ENCODE measurements at places on chromosomes 11 and 22.

DNA sequence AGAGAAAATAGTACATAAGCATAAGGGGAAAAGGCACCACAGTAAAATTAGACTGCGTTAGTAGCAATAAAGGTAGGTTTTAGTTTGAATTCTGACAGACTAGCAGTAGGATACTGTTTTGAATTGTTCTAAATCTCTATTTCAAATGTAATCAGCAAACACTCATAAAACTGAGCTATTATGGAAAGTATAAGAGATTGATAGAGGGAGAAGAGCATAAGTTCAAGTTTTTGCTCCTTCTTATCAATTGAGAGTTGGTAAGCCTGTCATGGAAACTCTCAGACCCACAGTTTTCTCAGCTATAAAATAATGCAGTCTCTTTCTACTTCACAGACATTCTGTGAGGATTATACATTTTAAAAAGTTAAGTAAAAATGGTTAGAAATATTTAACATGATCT lies 840.2 kb upstream of the CNTN5 start:
- DNase-seq: no peak

DNA sequence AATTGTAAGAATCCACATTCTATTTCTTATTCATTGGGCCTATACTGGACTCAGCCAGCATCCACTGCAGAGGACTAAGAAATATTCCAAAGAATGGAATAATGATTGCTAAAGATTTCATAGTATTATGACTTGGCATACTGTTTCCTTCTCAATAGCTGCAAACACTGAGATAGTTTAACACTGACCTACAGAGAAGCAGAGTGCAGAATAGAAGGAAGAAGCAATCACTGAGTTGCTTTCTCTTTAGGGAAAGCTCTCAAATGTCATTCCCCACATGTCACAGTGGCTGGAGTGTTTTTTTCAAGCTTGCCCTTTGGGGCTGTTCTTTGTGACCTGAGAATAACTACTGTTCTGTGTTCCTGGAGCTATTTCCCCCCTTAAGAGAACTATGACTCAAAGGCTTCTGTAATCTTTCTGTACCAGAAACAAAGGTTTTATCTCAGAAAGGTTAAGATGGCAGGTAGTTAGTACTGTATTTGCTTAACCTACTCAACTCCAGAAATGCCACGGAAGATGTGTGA lies 243.6 kb upstream of the LUZP2 start:
- no peak for DNase-seq

DNA sequence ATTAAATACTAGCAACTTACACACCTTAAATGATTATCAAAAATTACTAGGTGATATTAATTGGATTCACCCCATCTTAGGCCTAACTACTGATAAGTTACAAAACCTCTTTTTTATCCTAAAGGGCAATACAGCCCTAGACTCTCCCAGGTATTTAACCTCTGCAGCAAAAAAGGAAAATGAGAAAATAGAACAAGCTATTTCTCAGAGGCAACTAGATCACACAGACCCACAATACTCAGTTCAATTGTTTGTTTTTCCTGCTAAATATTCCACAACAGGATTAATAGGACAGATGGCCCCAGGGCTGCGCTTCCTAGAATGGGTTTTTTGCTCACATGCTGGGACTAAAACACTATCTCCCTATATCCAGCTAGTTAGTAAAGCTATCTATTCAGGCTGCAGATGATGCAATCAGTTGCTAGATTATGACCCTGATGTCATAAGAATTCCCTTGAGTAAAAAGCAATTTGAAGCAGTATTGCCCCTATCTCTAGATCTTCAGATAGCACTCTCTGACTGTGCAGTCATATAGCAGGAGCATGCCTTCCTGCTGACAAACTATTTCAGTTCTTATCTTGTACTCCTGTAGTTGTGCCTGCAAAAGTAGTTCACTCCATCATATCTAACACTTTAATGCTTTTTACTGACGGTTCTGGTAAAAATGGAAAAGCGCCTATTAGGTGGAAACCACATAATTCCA lies 1595.5 kb upstream of the TENM4 start:
- DNase-seq: no peak

DNA sequence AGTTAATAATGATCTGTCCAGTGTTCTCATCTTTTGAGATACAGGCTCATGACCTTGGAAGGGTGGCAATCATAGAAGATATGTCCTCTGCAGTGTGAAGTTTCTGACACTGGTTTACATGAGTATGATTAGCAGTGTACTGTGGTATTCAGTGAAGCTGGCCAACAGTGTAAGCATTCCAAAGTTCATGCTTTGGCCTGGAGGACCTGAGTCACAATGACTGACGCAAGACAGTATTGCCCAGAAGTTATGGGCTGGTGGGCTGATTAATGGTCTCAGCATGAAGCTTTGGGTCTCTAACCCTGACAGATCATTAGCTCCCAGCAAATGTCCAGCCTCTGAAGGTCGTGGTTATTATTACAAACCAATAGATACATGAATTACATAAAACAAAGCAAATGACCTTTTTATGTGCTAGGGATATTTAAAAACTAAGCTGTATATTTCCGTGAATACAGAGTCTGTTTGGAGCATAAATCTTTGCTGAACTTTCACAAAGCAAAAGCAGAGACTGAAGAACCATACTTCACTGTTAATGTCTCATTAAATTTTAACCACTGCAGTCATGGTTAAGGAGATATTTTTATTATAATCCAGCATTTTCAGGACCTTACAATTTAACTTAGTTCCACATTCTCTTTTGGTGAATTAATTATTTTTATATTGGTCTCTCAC lies 28.3 kb upstream of the USP47 start:
- DNase-seq: no peak

- DNase-seq: no peak
These were observed 3.4 kb upstream of the IGLL5 start for GRCh38 chr22:22884010-22884887.

- DNase-seq: no peak
These were observed 41.7 kb downstream of the NARS2 start for GRCh38 chr11:78532991-78533390.

DNA sequence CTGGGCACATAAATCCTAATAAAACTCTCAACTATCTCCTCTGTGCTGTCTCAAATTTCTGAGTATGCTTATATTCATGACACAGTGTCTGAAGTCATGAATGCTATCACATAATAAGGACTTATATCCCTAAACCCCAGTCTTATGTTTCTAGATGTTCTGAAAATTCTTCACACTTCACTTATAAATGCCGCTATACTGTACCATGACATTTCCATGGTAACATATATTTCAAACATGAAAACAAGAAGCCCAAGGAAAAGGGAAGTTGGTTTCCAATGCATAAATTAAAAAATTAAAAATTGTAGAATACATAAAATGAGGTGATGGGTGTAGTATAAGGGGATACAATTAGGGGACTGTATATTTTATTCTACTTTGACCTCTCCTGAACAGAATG lies 11.7 kb downstream of the GVQW3 start:
- no peak for DNase-seq

DNA sequence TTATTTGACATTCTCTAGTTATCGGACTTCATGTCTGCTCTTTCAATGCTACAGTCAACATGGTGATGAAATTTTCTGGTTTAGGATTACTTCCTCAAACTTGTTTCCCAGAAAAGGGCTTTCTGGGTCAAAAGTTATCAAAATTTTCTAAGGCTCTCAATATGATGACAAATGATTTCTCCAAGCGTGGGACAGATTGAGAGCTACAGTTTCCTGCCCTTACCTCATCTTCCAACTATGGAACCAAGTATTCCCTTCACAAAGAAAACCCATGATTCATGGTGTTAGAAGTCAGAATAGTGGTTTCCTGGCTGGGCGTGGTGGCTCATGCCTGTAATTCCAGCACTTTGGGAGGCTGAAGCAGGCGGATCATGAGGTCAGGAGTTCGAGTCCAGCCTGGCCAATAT lies 17.8 kb downstream of the MYO18B start:
- no peak for DNase-seq

DNA sequence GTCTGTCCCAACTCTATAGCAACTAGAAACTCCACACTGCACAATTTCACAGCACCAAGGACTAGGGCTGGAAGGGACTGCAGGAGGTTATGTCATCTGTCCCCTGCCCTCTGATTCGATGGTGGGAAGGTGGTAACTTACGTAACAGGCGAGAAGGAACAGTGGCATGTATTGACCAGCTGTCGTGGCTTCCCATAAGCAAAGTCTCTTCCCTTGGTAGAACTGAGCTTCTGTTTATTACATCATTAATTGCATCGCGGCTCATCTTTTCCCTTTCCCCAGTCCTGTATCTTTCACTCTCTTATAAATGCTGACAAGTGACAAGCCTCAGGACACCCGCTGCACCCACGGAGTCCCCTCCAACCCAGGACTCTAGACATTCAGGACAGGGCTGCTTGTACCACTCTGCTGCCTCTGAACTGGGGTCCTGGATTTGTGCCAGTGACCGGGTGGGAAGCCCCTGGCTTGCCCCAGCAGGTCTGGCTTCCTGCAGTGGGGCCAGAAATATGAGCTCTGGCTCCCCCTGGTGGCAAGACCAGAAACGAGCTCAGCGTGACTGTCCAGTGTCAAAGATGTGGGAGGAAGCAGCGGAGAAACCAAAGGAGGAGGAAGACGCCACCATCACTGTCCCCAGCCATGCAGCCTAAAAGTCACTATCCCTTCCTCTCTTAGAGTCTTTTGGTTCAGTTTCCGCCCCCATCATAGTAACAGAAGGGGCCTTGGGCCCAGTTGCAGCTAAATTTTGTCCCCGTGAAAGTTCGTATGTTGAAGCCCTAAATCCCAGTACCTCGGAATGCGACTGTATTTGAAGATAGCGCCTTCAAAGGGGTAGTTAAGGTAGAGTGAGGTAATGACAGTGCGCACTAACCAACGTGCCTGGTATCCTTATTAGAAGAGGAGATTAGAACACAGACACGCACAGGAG lies 84.5 kb downstream of the ISX start:
- no peak for DNase-seq

DNA sequence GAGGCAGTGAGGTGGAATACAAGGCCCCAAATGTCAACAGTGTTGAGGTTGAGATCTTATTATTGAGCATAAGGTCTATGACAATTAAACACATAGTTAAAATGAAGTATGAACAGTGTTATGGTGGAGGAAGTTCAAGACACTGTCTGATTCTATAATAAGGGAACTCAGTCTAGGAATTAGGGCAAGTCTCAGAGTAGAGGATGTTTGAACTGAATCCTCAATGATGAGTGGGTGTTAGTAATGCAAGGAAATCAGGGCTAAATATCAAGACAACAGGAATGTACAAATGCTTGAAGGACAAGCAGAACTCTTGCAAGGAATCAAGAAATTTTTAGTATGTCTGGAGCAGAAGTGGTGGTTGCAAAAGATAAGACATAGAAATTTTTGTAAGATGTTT lies 53.0 kb downstream of the CWC15 start:
- DNase-seq: no peak

DNA sequence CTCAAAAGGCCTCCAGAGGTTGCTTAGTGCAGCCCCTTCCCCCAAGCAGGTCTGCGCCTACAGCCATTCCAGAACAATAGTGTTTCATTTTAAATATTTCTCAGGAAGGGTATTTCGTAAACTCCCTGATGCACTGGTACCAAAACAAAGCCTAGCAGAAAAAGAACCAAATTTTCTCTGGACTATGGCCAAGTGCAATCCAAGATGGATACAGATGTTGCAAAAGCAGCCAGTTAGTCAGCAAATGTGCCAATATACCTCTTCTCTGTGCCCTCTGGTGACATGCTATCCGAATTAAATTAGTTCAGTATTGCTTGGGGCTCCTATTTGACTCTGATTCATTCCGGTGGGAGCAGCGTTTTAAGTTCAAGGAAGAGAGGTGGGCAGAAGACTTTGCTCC lies 247.8 kb downstream of the NTM start:
- no peak for DNase-seq

GRCh38 chr22:22378446-22379415 lies 129.8 kb downstream of the ZNF280B start:
- DNase-seq: no peak

DNA sequence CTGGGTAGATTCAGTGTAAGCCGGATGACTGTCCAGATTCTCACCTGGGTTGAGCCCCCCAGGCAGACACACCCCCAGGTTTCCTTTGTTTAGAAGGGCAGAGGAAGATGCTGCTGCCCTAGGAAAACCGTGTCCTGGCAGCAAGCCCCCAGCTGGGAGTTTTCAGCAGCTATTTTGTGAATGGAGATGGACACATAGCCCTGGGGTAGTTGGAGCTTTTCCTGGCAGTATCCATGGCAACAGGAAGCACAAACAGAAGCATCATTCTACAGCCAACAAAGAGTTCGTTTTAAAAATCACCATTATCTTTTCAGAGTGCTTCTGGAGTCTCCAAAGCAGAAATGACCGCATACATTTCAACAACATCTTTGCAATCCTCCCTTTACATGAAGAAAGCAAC lies 245.5 kb downstream of the BRD1 start:
- no peak for DNase-seq

DNA sequence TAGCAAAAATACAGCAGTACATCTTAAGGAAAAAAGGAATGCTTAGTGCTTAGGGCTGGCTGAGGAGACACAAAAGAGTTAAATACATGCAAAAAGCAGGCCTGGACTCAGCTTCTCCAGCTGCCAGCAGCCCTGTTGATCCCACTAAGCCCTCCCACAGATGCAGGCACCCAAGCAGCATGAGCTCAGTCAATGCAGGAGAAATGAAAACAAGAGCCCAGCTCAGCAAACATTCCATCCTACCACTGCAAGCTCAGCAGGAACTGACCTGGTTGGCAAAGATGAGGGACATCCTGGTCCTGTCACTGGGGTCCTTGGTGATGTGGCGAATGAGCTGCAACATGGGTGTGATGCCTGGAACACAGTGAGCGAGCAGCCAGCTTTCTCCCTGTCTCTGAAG lies 5.8 kb downstream of the CYB5R2 start:
- no peak for DNase-seq

GRCh38 chr11:8983552-8983951 lies 19.3 kb upstream of the TMEM9B start:
- DNase-seq: no peak

- DNase-seq: no peak
These were observed 35.6 kb downstream of the ASRGL1 start for GRCh38 chr11:62372871-62373270.

DNA sequence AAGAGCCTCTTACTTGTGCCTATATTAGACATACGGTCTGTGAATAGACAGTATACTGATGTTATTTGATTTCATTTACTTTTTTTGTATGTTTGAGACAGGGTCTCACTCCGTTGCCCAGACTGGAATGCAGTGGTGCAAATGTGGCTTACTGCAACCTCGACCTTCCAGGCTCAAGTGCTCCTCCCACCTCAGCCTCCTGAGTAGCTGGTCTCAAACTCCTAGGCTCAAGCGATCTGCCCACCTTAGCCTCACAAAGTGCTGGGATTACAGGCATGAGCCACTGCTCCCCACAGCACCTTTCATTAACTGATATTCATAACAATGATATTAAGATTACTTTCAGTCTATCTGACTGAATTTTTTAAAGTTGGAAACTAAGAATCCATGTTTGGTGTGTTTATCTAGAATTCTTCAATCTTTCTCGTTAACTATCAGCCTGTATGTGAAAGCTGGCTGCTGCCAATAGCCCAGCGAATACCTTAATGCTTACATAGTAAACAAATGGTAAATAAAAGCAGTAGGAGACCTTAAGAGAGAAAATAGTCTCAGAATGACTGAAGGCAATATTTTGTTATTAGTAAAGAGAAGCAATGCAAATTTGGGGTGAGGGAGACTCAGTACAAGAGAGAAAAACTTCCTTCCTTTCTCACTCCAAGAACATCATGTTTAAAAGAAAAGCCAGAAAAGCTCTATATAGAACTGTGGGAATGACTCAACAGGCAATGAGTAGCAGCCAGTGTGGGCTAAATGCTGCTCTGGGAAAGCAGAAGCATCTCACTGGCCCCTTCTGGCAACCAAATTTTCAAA lies 101.9 kb downstream of the MRTFA start:
- no peak for DNase-seq
